Fibroblast of the conjunctiva (primary cell): ENCODE measurements at places on chromosomes 4 and X.

DNA sequence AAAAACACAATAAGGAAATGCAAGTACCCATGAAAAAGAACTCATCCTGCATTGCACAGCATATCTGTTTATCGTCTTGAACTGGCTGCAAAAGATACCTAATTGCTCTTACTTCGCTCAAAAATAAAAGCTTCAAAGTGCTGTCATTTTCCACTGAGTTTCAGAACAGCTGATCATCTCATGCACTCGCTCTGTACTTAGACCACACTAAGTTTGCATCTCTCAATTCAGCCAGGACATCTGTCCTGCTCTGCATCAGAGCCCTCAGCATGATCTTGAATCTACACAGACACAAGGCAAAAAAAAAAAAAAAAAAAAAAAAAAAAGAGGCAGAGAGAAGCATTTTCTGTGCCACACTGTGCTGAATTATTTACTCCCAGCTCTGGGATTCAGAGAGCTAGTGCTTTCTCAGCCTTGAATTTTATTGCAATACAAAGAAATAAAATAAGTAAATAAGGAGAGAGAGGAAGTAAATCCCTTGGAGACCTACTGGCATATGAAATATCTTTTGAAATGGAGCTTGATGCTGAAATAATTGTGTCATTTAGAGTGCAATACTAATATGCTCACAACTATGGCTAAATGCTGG lies 81.3 kb downstream of the PPP1R2C start:
- DNase-seq: no peak

- DNase-seq: no peak
These were observed 222.3 kb downstream of the FAM47A start for GRCh38 chrX:33909836-33910235.

DNA sequence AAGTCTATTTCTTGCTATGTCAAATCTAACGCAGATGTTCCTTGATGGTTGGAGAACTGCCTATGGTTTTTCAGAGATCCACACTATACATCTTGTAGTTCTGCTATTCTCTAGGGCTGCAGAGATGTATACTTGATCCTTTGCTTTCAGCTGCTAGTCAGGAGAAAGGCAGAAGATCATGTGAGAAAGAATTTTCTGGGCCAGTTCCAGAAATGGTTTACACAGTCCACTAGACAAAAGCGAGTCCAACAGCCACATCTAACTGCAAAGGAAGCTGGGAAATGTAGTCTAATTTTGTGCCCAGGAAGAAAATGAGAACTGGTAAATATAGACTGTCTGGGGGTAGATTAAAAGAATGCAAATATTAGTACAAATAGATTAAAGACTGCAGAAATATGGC lies 394.3 kb upstream of the SLIT2 start:
- DNase-seq: no peak

DNA sequence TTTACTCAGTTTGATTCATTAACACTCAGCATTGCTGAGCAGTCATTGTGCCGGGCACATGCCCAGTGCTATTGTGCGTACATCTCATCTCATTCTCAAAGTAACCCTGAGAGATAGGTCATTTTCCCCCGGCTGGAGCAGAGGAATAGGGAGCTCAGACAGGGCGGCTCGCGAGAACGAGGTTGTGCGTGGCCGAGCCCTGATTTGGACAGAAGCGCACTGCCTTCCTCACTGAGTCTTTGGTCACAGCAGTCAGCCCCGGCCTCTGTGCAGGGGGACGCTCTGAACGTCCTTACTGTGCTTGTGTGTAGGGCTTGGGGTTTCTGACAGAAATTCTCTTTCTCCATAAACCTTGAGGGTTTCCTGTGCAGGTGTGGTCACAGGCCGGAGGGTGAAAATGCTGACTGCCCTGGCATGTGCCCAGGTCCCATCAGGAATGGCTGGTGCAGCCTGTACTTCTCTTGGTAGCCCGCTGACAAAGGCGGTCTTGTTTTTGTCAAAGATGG lies 39.5 kb downstream of the NOP14 start:
- no peak for DNase-seq

DNA sequence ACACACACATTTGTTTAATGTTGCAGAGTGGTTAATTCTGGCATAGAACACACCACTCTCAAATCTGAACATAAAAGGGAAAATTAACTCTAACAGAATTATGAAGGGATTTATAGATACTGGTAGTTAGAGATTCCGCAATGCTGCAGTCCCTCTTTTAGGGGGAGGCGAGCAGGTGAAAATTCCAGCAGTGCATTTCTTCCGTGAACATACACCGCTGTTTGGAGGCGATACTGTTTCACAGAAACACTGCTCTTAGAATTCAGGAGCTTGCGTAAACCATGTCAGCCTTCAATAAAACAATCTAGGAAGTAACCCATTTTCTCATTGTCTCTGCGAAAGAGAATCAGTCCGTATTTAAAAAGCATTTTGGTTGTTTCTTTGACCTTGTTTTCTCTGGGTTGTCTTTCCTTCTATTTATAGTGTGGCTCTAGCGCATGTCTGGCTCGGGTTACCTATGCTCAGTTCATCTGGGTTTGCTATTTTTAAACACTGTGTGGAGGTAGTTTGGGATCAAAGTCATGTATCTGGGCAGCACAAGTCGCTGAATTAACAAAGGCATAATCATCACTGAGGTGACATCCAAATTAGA lies 90.4 kb downstream of the GPAT3 start:
- DNase-seq: no peak

DNA sequence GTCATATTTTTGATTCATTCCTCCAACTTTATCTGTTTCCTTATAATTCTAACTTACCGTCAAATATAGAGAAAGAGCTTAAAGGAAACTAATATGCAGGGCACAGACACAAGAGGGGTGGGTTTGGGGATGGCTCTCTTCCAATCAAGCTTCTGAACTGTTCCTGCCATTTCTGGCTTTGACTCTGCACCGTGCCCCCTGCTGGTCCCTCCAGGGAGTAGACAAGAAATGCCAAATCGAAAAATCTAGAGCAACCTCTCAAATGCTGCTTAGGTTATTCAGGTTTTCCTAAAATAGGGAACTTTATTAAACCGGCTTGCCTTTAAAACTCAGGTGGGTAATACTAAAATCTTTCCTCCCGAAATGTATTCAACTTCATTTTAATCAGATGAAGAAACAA lies 39.8 kb upstream of the VCX3A start:
- no peak for DNase-seq

DNA sequence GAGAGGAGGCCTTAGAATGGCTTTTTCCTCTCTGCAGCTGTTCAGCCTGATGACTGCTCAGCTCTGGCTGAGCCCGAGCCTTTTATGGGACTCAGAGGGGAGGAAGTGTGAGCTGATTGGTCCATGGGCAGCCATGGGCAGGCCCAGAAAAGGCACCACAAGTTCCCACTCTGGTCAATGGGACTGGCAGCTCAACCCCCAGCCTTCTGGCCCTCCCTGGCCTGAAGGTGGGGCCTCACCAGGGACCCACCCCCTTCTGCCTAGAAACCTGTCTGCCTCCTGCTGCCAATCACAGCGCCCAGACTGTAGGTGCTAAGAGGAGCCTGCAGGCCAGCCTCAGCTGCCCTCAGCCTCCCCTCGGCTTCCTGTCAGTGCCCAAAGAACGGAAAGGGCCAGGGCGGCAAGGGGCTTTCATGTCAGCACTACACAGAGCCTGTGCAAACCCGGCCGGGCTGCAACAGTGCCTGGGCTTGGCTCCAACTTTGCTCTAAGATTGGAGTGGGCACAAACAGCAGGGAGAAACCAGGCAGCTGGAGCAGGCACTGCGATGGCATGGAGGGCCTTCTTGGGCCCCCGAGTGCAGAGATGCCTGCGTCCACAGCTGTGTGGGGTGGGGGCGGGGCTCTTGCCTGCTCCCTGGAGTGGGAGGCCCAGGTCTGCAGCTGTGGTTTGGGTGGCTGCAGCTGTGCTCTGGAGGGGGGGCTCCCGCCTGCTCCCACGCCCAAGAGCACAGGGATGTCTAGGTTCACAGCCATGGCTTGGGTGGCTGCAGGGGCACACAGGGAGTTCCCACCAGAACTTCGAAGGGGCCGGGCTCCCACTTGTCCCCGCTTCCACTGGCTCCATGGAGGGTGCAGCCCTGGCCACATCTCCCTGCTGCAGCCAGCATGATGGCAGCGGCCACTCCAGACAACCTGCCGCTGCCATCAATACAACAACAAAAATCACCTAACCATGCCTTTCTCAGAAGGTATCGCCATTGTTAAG lies 92.6 kb downstream of the NXF2 start:
- DNase-seq: no peak

DNA sequence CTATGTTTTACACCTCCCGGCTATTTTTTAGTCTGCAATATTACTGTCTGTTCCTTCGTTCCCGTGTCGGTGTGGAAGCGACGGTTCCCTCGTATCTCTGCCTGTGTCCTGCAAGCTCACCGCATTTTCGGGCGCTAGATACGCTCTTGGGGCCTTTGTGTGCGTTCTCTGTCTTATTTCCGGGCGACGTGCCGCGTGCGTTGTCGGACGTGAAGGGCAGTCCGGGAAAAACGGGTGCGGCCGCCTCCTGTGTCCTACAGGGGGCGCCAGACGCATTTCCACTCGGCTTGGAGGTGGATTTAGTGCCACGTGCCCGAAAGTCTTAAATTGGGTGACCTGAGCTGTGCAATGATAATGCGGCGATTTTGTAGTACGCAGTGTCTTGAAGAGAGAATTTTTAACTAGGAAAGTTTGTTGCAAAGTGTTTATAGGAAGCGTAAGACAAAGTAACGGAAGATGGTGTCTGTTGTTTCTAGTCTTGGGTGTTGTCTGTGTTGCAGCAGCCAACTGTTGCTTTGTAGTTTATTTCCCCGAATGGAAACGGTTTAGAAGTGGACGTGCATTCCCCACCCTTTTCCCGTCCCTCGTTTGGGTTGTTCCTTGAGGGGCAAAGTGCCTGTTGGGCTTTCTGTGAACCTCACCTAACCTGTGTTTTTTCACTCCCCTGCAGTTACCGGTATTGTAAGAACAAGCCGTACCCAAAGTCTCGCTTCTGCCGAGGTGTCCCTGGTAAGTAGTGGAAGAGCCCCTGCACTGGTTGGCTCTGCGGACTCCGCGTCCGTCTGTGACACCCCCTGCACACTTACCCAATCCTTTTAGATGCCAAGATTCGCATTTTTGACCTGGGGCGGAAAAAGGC lies 720 bp downstream of the RPL10 start:
- DNase-seq: peak; percentile 65

DNA sequence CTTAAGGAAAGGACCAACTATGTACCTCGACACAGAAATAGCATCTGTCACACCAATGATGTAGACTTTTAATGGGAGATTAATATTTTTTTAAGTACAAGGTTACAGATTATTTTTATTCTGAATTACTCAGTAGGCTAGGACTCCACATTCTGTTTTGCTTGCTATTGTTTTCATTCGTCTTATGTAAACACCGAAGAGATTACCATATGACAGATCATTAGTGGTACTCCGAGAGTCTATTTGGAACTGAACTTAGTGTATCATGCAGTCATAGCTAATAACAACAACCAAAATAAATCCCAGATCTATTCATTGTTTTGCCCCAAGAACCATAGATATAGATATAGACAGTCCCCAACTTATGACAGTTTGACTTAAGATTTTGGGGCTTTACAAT lies 139.7 kb upstream of the SPRY1 start:
- no peak for DNase-seq

DNA sequence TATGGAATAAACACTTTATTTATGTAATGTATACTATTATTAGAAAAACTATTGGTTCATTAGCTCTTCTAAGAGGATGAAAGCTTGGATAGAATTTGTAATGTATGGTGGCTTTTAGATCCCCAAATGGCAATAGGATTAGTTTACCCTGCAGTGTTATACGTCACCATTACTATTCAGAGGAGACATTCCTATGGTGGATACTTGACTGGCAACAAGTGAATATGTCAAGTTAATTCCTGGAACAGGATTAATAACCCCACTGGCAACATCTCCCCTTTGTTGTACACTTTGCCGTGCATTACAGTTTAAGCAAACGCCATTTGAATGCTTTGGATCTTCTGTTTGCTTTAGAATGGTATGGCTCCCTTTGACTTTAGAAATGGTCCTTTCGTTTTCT lies 420.3 kb downstream of the FAM47B start:
- DNase-seq: no peak

- no peak for DNase-seq
These were observed 71.0 kb downstream of the SLC10A6 start for GRCh38 chr4:86778175-86778574.

GRCh38 chr4:42428036-42428435 lies 30.7 kb downstream of the SHISA3 start:
- no peak for DNase-seq

GRCh38 chr4:142778900-142779299 lies 67.2 kb downstream of the INPP4B start:
- DNase-seq: no peak

GRCh38 chrX:8235026-8235425 lies 64.0 kb upstream of the VCX2 start:
- no peak for DNase-seq

DNA sequence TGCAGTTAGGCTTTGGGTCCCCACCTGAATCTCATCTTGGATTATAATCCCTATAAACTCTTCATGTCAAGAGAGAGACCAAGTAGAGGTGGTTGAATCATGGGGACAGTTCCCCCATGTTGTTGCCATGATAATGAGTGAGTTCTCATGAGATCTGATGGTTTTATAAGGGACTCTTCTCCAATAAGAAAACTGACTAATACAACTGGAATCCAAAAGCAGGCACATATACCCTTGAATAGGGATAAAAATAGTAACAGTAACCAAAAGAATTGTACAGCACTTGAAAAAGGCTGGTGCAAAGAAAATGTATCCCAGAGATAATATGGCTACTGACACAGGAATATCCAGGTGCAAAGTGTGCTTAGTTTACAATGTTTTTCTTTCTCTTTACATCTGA lies 351.5 kb upstream of the MAD2L1 start:
- DNase-seq: no peak

DNA sequence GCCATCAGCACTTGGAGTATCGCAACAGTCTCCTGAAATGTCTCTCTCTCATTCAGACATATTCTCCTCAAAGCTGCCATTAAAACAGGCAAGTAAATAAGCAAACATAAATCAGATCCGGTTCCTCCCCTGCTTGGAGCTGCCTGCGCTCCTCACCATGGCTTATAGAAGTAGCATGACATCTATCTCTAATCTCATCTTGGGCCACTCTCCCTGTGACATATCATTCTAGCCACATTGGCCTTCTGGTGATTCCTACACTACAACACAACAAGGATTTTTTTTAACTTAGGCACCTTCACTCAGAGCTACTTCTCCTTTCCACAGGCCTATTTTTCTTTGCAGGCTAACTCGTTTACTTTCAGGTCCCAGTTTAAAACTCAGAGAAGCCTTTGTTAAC lies 387.9 kb downstream of the ARHGAP24 start:
- DNase-seq: no peak

GRCh38 chr4:11151500-11151899 lies 277.2 kb downstream of the HS3ST1 start:
- no peak for DNase-seq

DNA sequence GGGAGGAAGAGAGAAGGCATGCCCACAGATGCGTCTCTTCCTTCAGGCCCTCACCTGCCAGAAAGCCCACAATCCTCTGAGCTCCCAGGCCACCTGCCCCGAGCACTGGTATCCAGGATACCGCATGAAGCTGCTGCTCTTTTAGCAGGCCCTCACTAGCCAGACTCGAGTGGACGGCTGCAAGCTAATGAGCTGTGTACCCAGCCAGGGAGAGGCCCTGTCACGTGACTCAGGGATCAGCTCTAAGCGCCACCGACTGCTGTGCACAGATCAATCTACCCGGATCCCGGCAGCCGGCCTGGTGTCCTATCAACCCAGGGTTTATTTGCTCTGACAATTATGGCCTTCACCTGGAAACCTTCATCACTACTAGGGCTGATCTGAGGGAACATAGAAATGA lies 39.0 kb downstream of the BCOR start:
- no peak for DNase-seq

- DNase-seq: peak; percentile 53
These were observed 76.7 kb downstream of the AFF1 start for GRCh38 chr4:87011340-87012034.
